ENCODE measurements at places on chromosomes 16 and 17.

DNA sequence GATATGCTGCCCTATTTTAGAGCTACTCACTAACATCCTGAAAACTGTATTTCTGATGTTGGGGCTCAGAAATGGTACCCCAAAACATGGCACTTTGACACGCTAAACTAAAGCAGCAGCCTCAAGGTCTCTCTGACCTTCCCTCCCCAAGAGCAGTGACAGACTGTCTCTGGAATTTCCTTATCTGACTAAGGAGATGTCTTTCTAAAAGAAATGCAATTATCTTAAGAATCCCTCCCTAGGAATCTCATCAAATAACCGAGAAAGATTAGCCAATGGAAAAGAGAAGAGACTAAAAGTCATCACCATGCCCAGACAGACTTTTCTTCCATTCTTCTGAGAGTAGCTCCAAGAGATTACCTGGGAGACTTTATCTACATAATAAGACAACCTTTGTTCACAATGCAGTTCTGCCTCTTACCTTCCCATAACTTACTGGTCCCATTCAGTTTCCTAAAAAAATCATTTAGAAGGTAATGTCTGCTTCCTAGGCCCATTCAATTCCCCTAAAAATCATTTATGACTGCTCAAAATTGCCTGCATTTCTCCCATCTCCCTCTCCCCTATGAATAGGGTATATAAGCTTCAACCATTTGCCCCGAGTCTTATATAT lies 123.9 kb downstream of the CPPED1 start:
- no peak for DNase-seq

- peak; percentile 67 for DNase-seq
These were observed 15.4 kb upstream of the CTCF start for GRCh38 chr16:67546761-67547422.

DNA sequence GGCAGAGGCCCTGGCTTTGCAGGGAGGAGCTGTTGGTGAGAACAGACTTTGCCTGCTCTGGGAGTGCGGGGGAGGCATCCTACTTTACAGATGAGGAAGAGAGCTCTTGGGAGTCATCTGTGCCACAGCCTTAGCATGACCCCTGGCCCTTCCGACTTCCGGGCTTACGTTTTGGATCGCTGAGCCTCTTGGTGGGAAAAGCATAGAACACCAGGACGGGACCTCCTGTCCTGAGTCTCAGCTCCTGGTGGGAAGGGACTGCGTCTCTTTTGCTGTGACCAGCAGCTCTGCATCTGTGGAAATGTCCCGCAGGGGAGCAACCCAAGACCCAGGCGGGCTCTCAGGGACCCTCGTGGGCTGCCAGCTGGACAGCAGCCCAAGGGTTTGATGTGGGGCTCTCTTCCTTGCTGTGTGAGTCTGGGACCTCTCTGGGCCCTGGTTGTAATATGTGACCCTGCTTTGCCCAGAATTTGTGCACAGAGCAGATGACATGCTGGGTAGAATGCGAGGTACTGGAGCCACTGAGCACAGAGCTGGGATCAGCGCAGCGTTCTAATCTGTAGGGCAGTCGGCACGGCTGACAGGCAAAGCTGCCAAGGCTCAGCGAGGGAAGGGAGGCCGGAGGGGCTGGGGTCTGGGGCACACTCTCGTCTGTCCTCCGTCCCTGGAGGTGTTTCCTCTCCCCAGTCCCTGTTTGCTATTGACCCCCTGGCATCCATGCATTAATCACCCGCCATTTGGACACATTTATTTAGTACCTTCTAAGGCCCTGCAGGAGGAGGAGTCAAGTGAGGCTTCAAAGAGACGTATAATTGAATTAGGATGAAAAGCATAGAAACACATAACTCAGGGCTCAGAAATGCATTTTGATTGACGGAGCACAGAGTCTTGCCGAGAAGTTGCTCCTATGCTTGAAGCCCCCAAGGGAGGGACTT lies 64.0 kb downstream of the NT5M start:
- no peak for DNase-seq

DNA sequence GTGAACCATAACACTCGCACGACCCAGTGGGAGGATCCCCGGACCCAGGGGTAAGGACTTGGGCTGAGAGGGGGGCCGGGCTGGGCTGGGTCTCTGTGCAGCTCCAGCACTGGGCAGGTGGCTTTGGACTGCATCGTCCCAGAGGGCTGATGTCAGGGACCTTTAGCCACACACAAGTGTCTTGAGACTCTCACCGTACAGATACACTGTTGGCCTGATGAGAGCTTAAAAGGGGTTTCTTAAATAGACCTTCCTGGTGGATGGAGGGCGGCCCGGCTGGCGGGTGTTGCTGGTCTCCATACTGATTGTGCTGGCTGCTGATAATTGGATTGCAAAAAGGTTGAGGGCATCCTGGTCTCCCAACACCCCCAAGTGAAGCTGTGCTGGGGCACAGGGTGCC lies 21.7 kb upstream of the CLEC18A start:
- DNase-seq: no peak

DNA sequence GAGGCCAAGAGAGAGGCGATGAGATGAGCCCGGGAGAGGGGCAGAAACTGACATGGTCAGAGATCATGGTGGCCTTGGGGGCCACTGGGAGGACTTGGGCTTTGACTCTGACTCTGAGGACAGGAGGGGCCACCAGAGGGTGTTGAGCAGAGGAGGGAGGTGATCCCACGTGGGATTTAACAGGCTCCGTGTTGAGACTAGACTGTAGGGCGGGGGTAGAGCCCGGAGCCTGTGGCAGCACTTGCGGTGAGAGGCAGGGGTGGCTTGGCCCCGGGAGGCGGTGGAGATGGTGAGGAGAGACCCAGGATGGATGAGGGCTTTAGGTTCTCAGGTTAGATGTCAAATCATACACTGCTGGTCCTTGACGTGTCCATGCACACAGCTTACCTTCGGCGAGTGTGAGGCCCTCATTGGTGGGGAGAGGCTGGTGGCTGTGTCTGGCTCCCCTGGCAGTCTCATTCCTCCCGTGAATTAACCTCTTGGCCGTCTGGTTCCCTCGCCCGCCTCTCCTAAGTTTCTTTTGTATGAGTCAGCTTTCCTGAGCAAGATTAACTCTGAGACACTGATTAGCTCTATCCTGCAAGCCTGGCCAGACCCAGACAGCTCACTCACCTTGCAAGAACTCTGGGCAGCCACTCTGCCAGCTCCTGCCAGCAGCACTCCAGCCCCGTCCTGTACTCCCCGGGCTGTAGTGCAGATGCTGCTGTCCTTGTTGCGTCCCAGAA lies 39.7 kb downstream of the VPS35L start:
- DNase-seq: no peak

DNA sequence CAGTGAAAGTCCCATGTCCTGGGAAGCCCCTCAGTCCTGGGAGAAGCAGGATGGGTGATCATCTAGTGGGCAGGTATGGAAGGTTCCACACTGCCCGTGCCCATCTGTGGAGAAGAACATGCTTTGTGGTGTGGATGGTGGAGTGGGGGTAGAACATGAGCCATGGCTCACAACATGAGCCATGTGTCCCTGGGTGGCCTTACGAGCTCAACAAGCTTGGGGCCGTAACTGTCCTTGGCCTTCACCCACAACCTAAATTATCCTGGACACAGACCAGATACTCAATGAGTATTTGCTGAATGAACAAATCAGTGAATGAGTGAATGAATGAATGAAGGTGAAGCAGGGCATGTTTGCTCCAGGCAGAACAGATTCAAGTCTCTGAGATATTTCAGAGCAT lies 13.5 kb downstream of the SOX8 start:
- no peak for DNase-seq

DNA sequence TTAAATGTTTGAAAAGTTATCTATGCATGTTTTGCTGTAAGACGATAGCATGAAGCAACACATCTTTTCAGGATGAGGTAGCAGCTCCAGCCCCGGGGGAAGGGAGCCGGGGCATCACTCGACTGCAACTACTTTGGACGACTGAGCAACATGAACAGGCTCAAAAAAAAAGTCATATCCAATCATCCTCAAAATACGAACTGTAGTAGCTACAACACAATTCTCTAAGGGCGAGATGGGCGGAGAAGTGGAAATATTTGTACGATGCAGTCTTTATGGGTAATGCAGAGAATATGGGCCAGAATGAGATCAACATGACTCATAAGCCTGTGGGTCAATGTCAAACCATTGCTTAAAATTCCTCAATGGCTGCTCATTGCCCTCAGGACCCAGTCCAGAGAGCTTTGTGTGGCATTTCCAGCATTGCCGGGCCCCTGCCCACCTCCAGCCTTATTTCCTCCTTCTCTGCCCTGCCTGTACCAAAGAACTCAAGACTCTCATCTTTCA lies 17.7 kb upstream of the SMURF2 start:
- DNase-seq: no peak

DNA sequence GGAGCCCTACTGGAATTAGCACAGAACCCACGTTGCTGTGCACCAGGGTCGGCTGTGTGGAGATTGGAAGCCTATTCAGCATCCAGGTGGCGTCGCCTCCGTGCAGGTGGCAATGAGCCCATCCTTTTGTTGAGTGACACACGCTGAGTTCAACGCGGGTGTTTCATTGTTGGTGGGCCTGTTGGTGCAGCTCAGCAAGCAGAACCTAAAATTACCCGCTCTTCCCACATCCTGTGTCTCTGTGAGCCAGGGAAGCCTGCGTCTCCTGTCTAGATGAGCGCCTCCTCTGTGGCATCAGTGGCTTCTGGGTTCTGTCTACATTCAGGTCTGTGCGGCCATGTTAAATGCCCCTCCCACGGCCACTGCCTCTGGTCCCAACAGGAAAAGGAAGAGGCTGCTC lies 14.5 kb downstream of the CD2BP2 start:
- no peak for DNase-seq

DNA sequence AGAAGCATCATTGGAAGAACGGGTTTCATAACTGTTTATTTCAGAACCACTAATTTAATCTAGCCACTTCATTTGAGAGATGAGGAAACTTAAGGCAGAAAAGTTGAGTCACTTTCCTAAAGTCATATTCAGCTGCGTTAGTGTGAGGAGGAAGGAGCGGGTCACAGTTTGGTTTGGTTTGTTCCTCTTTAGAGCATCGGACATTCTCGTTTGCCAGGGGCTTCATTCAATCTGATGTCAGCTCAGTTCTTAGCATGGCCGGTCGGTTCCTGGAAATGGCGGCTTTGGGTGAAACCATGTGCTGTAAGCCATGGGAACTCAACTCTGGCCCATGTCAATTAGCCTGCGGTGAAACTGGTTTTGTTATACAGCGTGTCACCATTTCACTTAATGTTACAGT lies 186.5 kb downstream of the LGALS9B start:
- no peak for DNase-seq

DNA sequence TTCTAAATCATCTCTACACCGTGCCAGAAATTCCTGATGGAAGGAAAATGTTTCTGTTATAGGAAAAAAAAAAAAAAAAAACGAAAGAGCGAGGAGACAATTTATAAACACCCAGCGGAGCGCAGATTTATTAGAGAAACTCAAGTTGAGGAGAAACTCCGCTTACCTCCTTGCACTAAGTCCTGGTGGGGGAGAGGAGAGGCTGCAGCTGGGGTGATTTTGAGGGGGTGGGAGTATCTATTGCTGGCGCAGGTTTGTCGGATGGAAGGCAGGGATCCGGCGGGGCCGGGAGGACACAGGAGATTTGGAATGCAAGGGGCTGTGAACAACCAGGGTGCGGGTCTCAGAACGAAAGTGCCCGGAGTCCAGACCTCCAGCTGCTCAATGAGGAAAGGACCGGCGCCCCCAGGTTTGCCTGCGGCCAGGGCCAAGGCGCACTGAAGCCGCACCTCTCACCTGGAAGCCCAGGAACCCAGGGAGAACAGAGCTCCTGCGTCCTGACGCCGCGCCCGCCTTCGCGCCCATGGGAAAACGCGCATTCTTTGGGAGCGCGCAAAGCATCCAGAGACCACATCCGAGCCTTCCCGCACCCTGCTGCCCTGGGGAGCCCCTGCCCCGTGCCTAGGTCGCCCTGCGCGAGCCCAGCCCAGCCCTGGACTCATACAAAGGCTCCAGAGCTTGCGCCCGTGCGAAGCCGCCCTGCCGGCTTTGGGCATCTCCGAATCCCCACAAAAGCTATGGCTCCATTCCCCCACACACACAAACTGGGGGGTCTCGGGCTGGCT lies 2.6 kb upstream of the HOXB8 start:
- no peak for DNase-seq

- peak; percentile 37 for DNase-seq
These were observed 8.6 kb downstream of the RIPOR1 start for GRCh38 chr16:67537270-67537635.

- DNase-seq: no peak
These were observed 81.9 kb downstream of the AIPL1 start for GRCh38 chr17:6352801-6353560.

- no peak for DNase-seq
These were observed 95.2 kb upstream of the FOXF1 start for GRCh38 chr16:86414991-86415740.

DNA sequence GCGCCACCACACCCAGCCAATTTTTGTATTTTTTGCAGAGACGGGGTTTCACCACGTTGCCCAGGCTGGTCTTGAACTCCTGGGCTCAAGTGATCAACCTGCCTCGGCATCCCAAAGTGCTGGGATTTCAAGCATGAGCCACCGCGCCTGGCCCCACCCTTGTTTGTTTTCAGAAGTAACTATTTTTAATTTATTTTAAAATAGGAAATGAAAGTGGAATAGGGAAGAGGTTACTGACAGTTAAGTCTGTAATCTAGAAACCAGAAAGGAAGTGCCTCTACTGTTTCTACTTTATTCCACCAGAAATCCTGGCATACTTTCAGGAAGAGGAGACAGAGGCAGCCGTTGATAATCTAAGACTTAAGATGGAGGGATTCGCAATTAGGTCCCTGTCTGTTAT lies 225.6 kb downstream of the TANC2 start:
- DNase-seq: no peak

DNA sequence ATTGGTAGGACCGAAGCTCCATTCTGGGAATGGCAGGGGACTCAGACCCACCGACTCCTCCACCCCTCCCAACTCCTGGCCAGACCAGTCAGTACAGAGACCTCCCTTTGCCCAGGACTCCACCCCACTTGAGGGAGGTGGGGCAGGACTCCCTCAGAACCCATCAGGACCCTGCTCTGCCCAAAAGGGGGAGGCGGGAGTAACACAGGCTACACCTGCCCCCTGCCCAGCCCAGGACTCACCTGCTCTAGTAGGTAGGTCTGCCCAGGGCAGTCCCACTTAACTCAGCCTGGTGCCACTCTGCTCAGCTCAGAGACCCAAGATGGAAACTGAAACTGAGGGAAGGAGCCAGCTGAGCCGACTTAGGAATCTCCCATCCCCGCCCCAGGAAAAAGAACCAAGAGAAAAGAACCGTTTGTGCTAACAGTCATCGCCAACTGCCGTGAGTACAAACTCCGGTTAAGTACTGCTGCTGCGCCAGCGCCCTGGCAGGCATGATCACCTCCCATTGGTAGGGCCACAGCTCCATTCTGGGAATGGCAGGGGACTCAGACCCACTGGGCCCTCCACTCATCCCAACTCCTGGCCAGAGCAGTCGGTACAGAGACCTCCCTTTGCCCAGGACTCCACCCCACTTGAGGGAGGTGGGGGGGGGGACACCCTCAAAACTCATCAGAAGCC lies 503 bp downstream of the DHX58 start:
- no peak for DNase-seq

Data from activated CD4-positive, alpha-beta T cell treated with anti-CD3 and anti-CD28 coated beads, Interleukin-2, amount 50 U/mL, for 4 hours (primary cell).